ENCODE measurements at places on chromosomes 4 and X.

- no peak for DNase-seq
Observed at GRCh38 chr4:13117185-13117584, 367.0 kb downstream of the RAB28 start.

DNA sequence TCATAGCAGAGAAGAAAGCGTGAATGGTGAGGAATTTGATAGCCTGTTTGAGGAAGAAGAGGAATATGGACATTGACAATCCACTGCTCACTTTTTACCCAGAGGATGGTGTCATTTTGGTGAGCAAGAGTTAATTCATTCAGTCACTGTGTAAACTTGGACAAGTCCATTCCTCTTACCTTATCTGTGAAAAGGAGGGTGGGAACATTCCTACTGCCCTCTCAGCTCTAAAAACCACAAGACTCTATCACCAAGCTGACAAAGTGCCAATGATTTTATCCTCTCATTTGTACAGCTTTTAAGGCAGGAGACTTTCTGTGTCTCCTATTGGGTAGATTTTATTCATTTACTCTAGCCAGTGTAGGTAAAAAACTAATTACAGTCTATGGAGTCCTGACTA is 103.8 kb downstream of the LUZP4 start:
- DNase-seq, result no peak

DNA sequence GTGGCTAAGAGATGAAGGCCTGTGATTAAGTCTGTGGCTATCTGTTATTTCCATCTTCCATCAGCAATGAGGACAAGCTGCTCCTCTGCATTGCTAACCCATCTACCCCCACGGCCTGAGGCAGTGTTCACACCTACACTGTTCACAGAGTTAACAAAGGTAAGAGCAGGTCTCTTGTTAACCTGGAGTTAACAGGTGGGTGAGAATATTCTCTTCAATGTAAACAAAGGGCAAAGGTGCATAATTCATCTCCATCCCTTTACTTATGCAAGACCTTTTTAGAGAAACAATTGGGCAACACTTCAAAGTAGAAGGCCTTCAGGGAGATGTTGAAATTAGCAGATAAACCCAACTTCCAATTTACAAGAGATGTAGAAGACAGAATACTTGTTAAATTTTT is 2.8 kb downstream of the SLC35A2 start:
- DNase-seq, result no peak

DNA sequence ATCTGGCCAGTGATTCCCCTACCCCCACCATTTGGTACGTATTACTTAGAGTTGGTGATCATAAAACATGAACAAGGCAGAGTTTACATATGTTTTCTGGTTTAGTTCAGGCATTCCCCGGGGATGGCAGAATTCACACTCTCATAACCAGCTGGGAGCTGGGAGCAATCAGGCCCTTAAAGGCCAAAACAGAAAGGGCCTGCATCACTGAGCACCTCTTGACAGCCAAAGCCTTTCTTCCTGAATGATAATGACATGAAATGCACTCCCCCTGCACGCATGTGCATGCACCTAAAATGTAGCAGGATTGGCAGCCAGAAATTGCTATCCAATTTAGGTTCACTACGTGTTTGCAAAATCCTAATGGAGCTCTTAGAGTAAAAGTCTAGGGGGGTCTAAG is 235.4 kb downstream of the GPC3 start:
- DNase-seq, result no peak

Measured in AG04449 (cell line).